ENCODE measurements at places on chromosomes 3 and 15.

GRCh38 chr3:23341147-23341838 is 138.2 kb downstream of the UBE2E2 start:
- no peak for DNase-seq

GRCh38 chr3:107938143-107938542 is 152.7 kb downstream of the CD47 start:
- DNase-seq: no peak

DNA sequence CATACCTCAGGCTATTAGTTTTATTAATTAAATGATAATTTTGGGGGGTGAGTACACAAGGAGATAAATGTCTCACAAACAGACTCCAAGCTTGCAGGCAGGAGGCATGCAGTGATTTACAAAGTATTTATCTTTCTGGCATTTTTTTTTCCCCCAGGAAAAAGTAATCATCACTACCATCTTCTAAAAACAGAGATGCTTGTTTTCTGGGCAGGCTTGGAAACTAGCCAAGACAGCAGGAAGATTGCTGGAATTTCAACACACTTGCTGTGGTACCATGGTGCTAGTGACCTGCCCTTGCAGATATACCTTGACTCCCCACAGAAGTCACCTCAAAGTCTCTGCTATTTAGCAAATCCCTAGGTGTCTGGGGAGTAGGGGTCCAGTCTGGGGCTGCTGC is 732.8 kb upstream of the CFAP20DC start:
- DNase-seq: no peak

GRCh38 chr15:66456211-66456610 is 41.4 kb downstream of the SNAPC5 start:
- no peak for DNase-seq

- DNase-seq: no peak
Measured at GRCh38 chr3:193367868-193368267, 10.7 kb downstream of the ATP13A5 start.

- no peak for DNase-seq
Measured at GRCh38 chr3:60126511-60127304, 1076.9 kb upstream of the CFAP20DC start.

DNA sequence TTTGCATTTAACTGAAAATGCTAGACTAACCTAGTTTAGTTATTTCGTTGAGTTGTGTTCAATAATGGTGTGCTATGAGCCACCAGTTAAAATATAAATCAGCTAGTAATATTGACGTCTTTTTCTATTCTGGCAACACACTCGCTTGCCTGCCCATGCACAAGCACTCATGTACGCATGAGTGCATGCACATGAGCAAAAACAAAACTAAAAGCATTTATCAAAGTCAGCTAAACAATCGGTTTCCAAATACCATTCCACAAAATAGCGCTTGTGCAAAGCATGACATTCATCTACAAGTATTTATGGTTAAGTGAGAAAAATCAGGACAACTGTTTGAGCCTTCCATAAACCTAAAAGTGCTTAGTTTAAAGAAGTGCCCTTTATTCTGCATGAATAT is 13.1 kb upstream of the SAMMSON start:
- no peak for DNase-seq

DNA sequence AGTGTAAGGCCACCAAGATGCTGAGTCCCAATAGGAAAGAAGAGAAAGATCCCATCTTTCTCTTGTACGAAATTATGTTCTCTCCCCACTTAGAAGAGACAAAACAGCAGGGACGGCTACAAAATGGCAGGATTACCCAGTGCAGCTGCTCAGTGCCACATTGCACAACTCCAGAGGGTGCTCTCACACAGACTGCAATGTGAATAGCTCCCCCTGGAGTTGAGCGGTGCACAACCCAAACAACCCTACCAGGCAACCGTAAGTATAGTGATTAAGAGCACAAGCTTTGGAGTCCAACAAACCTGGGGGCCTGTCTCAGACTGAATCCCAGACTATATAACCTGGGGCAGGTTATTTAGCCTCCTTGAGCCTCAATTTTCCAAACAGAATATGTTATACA is 3.1 kb upstream of the BHLHE40 start:
- no peak for DNase-seq

- no peak for DNase-seq
Measured at GRCh38 chr15:73303636-73304035, 65.1 kb downstream of the HCN4 start.

DNA sequence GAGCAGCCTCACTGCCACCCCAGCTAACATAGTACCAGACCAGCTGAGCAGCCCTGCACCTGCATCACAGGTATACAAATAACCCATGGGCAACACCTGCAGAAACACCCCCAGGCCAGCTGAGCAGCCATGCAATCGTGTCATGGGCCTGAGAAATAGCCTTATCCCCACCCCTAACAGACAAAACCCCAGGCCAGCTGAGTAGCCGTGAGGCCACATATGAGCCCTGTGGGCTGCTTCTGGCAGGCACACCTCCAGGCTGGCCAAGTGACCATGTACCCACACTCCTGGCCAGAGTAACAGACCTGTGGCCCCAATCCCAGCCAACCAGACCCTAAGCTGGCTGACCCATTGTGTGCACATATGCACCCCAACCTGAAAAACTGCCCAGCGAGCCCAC is 138.6 kb downstream of the DMXL2 start:
- DNase-seq: no peak

DNA sequence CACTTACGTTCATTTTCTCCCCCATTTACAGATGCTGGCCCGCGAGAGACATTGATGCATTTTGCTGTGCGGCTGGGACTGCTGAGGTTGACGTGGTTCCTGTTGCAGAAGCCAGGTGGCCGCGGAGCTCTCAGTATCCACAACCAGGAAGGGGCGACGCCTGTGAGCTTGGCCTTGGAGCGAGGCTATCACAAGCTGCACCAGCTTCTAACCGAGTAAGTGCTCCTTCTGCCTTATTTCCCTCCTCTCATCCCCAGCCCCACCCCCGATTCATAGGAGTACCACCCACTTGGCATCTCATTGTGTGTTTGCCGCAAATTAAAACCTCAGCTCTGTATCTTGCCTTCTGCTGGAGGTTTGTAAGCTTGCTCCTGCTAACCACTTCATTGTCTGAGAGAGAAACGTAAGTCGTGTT is 163.3 kb downstream of the AKAP13 start:
- DNase-seq: no peak

DNA sequence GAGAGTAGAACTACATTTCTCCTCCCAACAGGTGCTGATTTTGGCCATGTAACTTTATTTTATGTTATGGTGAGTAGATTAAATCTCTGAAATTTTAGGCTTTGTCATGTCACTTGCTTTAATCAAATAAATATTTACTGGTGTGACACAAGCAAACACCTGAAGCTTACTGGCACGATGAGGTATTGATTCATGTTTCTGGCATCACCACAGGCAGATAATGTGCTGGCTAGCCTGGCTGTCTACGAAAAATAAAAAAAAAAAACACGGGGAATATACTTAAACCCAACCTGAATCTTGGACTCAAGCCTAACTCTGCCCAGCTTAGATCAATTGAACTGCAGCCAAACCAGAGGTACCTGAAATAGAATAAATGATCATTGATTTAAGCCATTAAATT is 65.6 kb upstream of the CADM2 start:
- DNase-seq: no peak

- no peak for DNase-seq
Measured at GRCh38 chr3:13197795-13198194, 124.6 kb upstream of the IQSEC1 start.

- no peak for DNase-seq
Measured at GRCh38 chr15:67172172-67172571, 82.3 kb downstream of the AAGAB start.

DNA sequence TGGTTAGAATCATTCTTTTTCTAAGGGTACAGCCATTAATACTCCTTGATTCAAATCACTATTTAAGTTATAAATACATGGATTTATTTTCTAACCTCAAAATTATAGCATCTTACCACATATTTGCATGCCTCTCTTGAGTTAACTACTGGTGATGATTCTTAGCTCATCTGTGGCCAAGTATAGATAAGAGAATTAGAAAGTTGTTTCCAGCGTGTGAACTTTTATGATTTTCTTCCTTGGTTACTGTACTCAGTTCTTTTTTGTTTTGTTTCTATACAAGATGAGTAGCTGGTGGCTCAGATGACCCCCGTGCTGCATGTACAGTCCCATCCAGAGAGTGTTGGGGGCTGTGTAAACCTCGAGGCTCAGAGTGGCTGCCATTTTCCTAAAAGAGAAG is 124.6 kb downstream of the IGF1R start:
- DNase-seq: no peak

DNA sequence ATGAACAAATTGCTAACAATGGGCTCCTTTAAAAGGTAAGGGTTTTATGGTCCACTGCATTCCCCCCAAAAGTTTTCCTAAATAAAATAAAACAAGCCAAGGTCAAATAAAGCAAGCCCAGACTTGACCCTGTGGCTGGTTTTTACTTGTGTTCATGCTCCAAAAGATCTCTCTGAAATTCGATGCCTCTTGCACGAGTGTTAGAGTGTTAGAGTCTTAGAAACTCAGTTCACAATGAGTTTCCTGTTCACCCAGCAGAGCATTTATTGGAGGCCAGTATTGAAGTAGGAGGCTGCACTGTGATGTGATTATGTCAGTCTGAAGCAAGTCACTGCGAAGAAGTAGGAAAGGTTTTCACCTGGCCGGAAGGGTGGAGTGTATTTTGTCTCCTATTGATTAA is 59.9 kb upstream of the LRTM1 start:
- no peak for DNase-seq
